ENCODE measurements at places on chromosomes 12 and 14. TPM values are rescaled to one million over a fixed set of nuclear protein-coding genes. Genes with fewer than 3 reads are reported as not detected.

The CIROP gene
- not detected for total RNA-seq

The PLEKHH1 gene
- 3.3 TPM for total RNA-seq

The NCKAP5L gene
- total RNA-seq, result 60.4 TPM

The OR10G3 gene
- not detected for total RNA-seq

The ZNF891 gene
- 1.2 TPM for total RNA-seq

The DIO3 gene
- 0.79 TPM for total RNA-seq

The KRT85 gene
- not detected for total RNA-seq

The CCDC38 gene
- 0.07 TPM for total RNA-seq

The DDN gene
- total RNA-seq, result 0.55 TPM

The GNG2 gene
- 8.1 TPM for total RNA-seq

The FSCB gene
- total RNA-seq, result not detected

The GPD1 gene
- total RNA-seq, result 0.59 TPM

The PPP4R4 gene
- 6.0 TPM for total RNA-seq

The CMKLR1 gene
- 0.57 TPM for total RNA-seq

The TMEM179 gene
- total RNA-seq, result 0.75 TPM

The KRT80 gene
- total RNA-seq, result 2.8 TPM

The UTP20 gene
- 14.7 TPM for total RNA-seq

The CLEC12A gene
- total RNA-seq, result not detected

The ATP6V1D gene
- total RNA-seq, result 96.3 TPM

The TMEM132C gene
- not detected for total RNA-seq

The NFE2 gene
- 0.29 TPM for total RNA-seq

The WASHC4 gene
- 51.1 TPM for total RNA-seq

The ARHGAP9 gene
- total RNA-seq, result 2.5 TPM

The OAS2 gene
- 94.2 TPM for total RNA-seq

The GARIN6 gene
- not detected for total RNA-seq

The ARMH4 gene
- 22.7 TPM for total RNA-seq

The LGALS3 gene
- 37.4 TPM for total RNA-seq

The TCL1A gene
- total RNA-seq, result not detected

The HOXC12 gene
- total RNA-seq, result not detected

The COA8 gene
- 56.2 TPM for total RNA-seq

The MYL2 gene
- total RNA-seq, result 0.48 TPM

The NPFF gene
- total RNA-seq, result not detected

The IGFBP6 gene
- 26.3 TPM for total RNA-seq

The RIPK3 gene
- 0.95 TPM for total RNA-seq

The RAPGEF3 gene
- total RNA-seq, result 8.4 TPM

The MYBPC1 gene
- not detected for total RNA-seq

The BLOC1S1 gene
- 49.2 TPM for total RNA-seq

The USP44 gene
- total RNA-seq, result 4.3 TPM

The ZDHHC22 gene
- 0.50 TPM for total RNA-seq

The REM2 gene
- total RNA-seq, result 0.48 TPM

The C12orf54 gene
- total RNA-seq, result 1.2 TPM

The KRT79 gene
- 0.82 TPM for total RNA-seq

The ASCL1 gene
- total RNA-seq, result not detected

The MYO1A gene
- total RNA-seq, result not detected

The LHX5 gene
- total RNA-seq, result not detected

The DLST gene
- total RNA-seq, result 83.0 TPM

The E2F7 gene
- 21.5 TPM for total RNA-seq

The SLC8A3 gene
- 0.89 TPM for total RNA-seq

The TSPAN11 gene
- total RNA-seq, result 9.5 TPM

The RNASE1 gene
- 4.7 TPM for total RNA-seq

The PCBP2 gene
- total RNA-seq, result 733 TPM

The SIX4 gene
- 14.0 TPM for total RNA-seq

The P2RX2 gene
- total RNA-seq, result not detected

The GPRC5A gene
- total RNA-seq, result 12.5 TPM

The CAND1 gene
- total RNA-seq, result 185 TPM

Data from astrocyte (in vitro differentiated cells and primary cell).